Peyer's patch (tissue), 4 donors: ENCODE measurements at places on chromosomes 7 and 10. TPM values are rescaled to one million over a fixed set of nuclear protein-coding genes. Genes with fewer than 3 reads are reported as not detected.

- no peaks in the 10 kb centered on the region for H3K27me3 ChIP-seq
- no peaks in the 10 kb centered on the region for H3K36me3 ChIP-seq
- H3K4me1 ChIP-seq, result no peaks in the 10 kb centered on the region
- peak within 1 kb of the TSS; percentile 100 for H3K27ac ChIP-seq
- H3K4me3 ChIP-seq, result peak within 1 kb of the TSS; percentile 98
Observed at GRCh38 chr7:44748045-44748947, at the start of gene ZMIZ2. Gene ZMIZ2, plus strand, starts transcription at chr7:44748847. Its CDS starts 7,403 bp downstream, at chr7:44756250.

The GFRA1 gene
- total RNA-seq, result 20.1 TPM

The VSTM2A gene
- total RNA-seq, result not detected

The TFR2 gene
- total RNA-seq, result not detected

- H3K4me1 ChIP-seq, result no peaks in the 10 kb centered on the region
- H3K27me3 ChIP-seq, result no peaks in the 10 kb centered on the region
- no peak overlapping the region for H3K27ac ChIP-seq
- H3K36me3 ChIP-seq, result no peaks in the 10 kb centered on the region
- DNase-seq, result no peak
Observed at GRCh38 chr10:128295003-128295402, 168.8 kb upstream of the MKI67 start.

The AGBL3 gene
- 0.38 TPM for total RNA-seq

DNA sequence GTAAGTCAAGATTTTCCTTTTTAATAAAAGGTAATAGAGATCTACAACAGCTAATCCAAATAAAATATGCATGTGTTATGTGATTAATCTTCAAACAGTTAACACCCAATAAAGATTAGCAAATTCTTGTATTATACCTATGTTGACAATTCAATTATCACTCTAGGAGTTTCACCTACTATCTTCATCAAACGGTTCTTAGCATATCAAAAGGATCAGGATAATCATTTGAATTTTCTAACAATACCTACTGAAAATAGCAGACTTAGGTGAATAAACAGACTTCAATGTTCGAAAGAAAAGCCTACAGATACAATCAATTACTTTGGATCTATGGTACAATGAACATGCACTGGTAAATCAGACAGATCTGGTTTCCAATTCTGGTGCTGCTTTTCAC lies 268.3 kb downstream of the CACNA2D1 start:
- H3K36me3 ChIP-seq, result no peaks in the 10 kb centered on the region
- no peak for DNase-seq
- no peaks in the 10 kb centered on the region for H3K4me1 ChIP-seq
- no peak overlapping the region for H3K4me3 ChIP-seq
- no peaks in the 10 kb centered on the region for H3K27me3 ChIP-seq

The PKD2L1 gene
- not detected for total RNA-seq

GRCh38 chr10:58723966-58724365 lies 211.3 kb downstream of the BICC1 start:
- no peak for DNase-seq
- no peaks in the 10 kb centered on the region for H3K27me3 ChIP-seq
- no peak overlapping the region for H3K27ac ChIP-seq
- H3K36me3 ChIP-seq, result no peaks in the 10 kb centered on the region
- no peaks in the 10 kb centered on the region for H3K4me1 ChIP-seq
- H3K4me3 ChIP-seq, result no peak overlapping the region

DNA sequence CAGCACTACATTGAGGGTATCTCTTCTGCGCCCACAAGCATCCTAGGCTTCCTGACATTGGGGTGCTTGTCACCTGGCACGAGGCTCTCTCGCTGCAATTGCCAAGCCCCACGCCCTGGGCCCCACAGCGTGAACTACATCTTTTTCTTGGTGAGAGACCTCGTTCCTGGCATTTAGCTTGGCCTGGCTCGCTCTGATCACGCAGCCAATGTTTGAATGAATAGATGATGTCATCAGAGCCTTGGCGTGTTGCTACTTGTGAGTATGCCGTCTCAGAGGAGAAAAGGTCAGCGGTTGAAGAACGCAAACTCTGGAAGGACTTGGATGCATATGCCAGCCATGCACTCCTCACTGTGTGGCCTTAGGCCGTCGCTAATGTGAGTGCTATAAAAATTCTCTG lies 150.2 kb upstream of the AUTS2 start:
- no peaks in the 10 kb centered on the region for H3K4me1 ChIP-seq
- H3K27me3 ChIP-seq, result no peaks in the 10 kb centered on the region
- H3K27ac ChIP-seq, result no peak overlapping the region
- DNase-seq, result no peak

DNA sequence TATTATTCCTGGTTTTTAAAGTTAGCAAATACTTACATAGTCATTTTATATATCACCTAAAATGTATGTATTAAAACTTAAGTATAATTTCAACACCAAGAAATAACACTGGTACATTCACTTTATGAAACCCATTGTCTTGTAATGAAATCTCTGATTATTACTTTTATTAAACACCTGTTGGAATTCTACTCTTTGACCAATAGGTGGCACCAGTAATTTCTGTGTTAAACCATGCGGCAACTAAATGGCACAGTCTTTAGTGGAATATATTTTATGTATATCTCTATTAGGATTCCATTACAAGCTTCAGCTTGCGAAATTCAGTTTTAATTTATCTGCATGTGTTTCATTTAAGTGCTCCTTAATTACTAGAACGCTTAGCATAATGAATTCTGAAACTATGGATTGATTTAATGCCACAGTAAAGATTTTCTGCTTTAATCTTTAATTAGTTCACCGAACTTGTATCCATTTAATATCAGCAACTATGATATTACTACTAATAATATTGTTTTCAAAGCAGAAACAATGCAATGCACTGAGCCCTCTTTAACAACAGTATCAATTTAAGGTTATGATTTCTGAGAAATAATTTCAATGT lies 181.3 kb downstream of the MAGI2 start:
- no peak overlapping the region for H3K4me3 ChIP-seq
- no peaks in the 10 kb centered on the region for H3K36me3 ChIP-seq
- no peak for DNase-seq
- no peak overlapping the region for H3K27ac ChIP-seq
- no peaks in the 10 kb centered on the region for H3K27me3 ChIP-seq
- H3K4me1 ChIP-seq, result no peaks in the 10 kb centered on the region

- no peaks in the 10 kb centered on the region for H3K27me3 ChIP-seq
- H3K4me1 ChIP-seq, result no peaks in the 10 kb centered on the region
- H3K36me3 ChIP-seq, result no peaks in the 10 kb centered on the region
- no peak overlapping the region for H3K4me3 ChIP-seq
Observed at GRCh38 chr7:54841772-54842697, 83.0 kb upstream of the SEC61G start.

GRCh38 chr7:31640381-31640780 lies 46.6 kb upstream of the PPP1R17 start:
- no peak overlapping the region for H3K27ac ChIP-seq
- no peaks in the 10 kb centered on the region for H3K4me1 ChIP-seq
- DNase-seq, result no peak
- no peaks in the 10 kb centered on the region for H3K27me3 ChIP-seq

- no peaks in the 10 kb centered on the region for H3K27me3 ChIP-seq
- no peak for DNase-seq
- no peak overlapping the region for H3K27ac ChIP-seq
- H3K4me3 ChIP-seq, result no peak overlapping the region
Observed at GRCh38 chr7:79352323-79352722, 101.1 kb downstream of the MAGI2 start.

DNA sequence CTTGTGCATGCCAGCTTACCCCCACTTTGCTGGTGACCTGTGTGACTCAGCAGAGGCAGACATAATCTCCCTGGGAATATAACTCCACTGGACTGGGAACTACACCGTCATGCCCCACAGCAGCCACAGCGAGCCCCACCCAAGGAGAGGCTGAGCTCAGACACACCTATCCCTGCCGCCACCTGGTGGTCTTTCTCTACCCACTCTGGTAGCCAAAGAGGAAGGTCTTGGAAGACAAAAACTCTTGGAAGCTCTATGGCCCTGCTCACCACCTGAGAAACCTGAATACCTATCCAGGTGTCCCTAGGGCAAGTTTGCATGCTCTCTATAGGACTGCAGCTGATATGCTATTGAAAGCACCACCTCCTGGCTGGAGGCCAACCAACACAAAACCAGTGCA lies 48.1 kb downstream of the MYO3A start:
- no peak overlapping the region for H3K27ac ChIP-seq
- H3K4me1 ChIP-seq, result no peaks in the 10 kb centered on the region
- H3K4me3 ChIP-seq, result no peak overlapping the region
- H3K27me3 ChIP-seq, result no peaks in the 10 kb centered on the region
- no peak for DNase-seq
- H3K36me3 ChIP-seq, result no peaks in the 10 kb centered on the region

GRCh38 chr10:116287906-116288501 lies 15.0 kb upstream of the GFRA1 start:
- H3K27me3 ChIP-seq, result no peaks in the 10 kb centered on the region
- DNase-seq, result no peak
- no peak overlapping the region for H3K4me3 ChIP-seq
- no peaks in the 10 kb centered on the region for H3K36me3 ChIP-seq
- H3K4me1 ChIP-seq, result no peaks in the 10 kb centered on the region
- no peak overlapping the region for H3K27ac ChIP-seq

GRCh38 chr10:9097206-9097990 lies 1042.9 kb downstream of the GATA3 start:
- no peak for DNase-seq
- H3K36me3 ChIP-seq, result no peaks in the 10 kb centered on the region
- no peaks in the 10 kb centered on the region for H3K27me3 ChIP-seq
- H3K27ac ChIP-seq, result no peak overlapping the region
- H3K4me3 ChIP-seq, result no peak overlapping the region

The NME8 gene
- total RNA-seq, result not detected

DNA sequence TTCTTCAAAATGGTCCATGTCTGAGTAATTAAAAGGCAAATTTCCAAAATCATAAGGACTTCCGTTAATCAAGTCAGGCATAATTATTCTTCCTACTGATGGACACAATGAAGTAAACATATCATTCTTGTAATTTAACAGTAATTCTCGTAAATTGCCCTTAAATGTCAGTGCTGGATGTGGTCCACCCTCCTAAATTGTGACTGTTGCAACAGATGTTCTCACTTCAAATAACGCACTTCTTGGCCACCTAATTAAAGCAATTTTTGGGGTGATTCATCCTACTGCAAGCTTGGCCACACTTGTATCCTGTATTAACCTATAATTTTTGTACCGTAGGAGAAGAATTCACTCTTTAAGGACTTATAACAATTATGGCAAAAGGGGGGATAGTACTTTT lies 1.9 kb downstream of the COL1A2 start:
- no peaks in the 10 kb centered on the region for H3K4me1 ChIP-seq
- no peaks in the 10 kb centered on the region for H3K27me3 ChIP-seq
- no peak for DNase-seq
- no peak overlapping the region for H3K4me3 ChIP-seq

The SORBS1 gene
- total RNA-seq, result 47.1 TPM

The CELF2 gene
- 110 TPM for total RNA-seq

DNA sequence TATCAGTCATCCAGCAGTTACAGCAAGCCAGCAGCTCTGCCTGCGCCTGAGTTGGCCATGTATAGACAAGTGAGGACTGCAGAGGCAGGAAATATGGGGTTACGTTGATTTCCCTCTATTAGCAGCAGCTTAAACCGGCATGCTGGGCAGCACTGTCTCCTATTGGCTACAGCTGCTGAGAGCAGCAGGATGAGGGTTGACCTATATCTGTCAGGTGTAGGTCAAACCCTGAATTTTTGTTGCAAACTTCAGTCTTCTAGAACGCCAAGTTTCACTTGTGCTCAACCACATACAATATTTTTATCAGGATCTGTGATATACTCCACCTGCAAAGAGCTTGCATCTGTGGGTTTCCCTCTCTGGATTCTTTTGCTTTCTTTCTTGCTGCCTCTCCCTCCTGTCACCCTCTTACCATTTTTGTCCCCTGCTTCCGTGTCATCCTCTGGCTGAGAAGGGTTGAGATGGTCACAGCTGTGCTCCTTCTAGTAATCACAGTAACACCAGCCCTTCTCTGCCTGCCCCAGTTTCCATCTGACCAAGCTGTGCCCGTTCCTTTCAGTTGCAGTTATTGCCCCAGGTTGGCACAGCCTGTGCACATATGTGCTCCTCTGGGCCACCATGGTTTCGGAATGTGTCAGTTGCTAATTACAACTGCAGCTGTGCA lies 23.8 kb upstream of the GLCCI1 start:
- no peaks in the 10 kb centered on the region for H3K4me1 ChIP-seq
- H3K36me3 ChIP-seq, result no peaks in the 10 kb centered on the region
- peak overlapping the region; percentile 71 for H3K27ac ChIP-seq

- no peak overlapping the region for H3K4me3 ChIP-seq
- H3K4me1 ChIP-seq, result no peaks in the 10 kb centered on the region
- no peak overlapping the region for H3K27ac ChIP-seq
- peak; percentile 58 for DNase-seq
Observed at GRCh38 chr7:24896031-24896501, 83.9 kb downstream of the OSBPL3 start.

DNA sequence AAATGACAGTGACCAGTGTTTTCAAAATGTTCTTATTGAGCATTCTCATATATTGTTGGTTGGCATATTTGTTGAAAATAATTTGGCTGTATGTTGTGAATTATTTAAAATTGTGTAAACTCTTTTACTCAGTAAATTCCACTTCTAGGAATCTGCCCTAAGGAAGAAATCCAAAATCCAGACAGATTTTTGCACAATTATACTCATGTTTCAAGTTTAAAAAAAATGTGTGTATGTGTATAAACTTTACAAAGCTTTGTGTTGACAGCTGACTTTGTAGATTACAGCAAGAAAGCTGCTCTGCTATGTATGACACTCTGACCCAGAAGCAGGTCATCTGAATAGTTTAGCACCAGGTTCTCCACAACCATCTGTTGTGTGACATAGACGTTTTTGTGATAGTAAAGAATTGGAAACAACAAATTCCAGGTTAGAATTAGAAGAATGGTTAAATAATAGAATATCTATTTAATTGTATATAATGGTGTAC lies 21.6 kb downstream of the KIFBP start:
- no peak overlapping the region for H3K4me3 ChIP-seq
- H3K4me1 ChIP-seq, result no peaks in the 10 kb centered on the region
- no peaks in the 10 kb centered on the region for H3K27me3 ChIP-seq
- no peak for DNase-seq

The PRXL2A gene
- total RNA-seq, result 89.3 TPM

The RADIL gene
- 16.5 TPM for total RNA-seq

The SCD gene
- total RNA-seq, result 7.8 TPM

The PTN gene
- total RNA-seq, result 3.0 TPM

The GLI3 gene
- 0.53 TPM for total RNA-seq
